Putamen (tissue), 1 donor: ENCODE measurements at places on chromosomes 6 and 20.

- no peak for DNase-seq
Measured at GRCh38 chr6:21325201-21325856, 268.2 kb upstream of the SOX4 start.

GRCh38 chr6:152984513-152984872 lies 1.7 kb upstream of the FBXO5 start:
- no peak for DNase-seq

- no peak for DNase-seq
Measured at GRCh38 chr6:53544217-53544469, 758 bp downstream of the GCLC start.

- DNase-seq = no peak
Measured at GRCh38 chr6:71656121-71656520, 230.2 kb upstream of the RIMS1 start.

GRCh38 chr6:149405823-149406765 lies 6.0 kb downstream of the SUMO4 start:
- DNase-seq = no peak

DNA sequence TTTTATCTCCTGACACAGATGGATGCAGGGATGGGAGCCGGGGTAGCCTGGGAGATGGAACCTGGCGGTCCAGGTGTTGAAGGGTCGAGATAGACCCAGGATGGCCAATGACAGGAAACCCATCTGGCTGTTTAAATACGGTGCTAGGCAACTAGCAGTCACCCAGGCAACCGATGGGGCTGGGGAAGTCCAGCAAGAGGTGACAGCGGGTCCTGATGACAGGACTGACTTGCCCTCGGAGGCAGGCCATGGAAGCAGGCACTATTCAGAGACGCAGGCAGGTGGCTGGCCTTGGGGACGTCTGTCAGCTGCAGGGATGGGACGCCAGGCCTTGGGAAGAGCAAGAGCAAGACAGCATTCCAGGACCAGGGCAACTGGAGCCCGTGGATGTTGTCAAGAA lies 135.4 kb upstream of the RALGAPA2 start:
- DNase-seq = no peak

- DNase-seq = no peak
Measured at GRCh38 chr6:3782876-3783832, 31.6 kb upstream of the PXDC1 start.

GRCh38 chr6:35512740-35513139 lies at the start of gene TULP1:
Gene TULP1, minus strand, starts transcription at chr6:35512896. Its CDS starts 38 bp downstream, at chr6:35512858.
- DNase-seq = no peak

DNA sequence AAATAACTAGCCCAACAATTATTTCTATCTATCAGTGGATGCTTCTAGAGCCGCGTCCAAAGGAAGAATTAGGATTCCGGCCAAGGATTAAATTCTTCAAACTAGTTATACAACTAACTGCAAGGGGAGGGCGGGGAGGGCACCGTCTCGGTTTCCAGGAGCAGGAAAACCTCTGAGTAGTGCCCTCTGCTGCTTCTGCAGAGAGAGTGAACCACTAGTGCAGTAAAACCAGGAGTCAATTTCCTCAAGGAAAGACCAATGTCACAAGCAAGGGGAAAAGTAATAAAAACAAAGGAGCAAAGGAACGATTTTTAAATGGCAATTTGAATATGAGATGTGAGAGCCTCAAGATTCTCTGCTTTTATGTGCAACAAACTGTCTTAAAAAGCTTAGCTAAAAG lies 16.5 kb upstream of the UBE2J1 start:
- DNase-seq = no peak

GRCh38 chr6:94733066-94733465 lies 844.3 kb upstream of the MANEA start:
- no peak for DNase-seq
